ENCODE measurements at places on chromosomes 13 and 19.

DNA sequence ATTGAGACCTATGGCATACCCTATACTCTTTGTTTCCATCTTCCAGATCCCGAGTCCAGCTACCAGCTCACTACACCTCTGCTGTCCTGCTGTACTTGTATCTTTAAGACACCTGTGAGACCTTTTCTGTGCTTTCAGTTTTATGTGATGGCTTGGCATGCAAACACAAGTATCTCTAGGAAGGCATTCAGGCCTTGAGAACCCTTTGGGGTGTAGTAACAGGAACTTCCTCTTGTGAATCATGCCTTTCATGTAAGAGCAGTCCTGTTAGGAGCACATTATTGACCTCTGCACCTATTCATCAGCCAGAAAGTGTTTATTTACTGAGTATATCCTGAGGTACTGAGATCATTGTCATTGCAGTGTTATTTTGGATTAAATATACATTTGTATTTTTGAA, 87.0 kb upstream of the HTR2A start:
- no peak for DNase-seq

DNA sequence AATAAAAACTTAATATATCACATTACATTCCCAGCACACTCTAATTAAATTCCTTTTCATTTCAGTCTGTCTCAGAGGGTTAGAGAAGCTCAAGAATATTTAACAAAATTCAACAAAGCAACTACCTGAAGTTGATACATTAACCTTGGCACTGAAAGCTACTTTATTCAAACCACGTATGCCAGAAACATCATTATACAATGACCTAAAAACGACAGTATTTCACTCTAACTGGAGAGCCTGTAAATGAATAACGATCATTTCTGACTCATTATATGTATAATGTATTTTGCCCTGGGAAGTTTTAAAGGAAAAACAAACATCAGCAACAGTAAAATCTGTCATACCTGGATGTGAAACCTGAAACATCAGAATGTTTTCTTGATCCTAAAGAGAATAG, 270.1 kb downstream of the SLITRK5 start:
- no peak for DNase-seq

- DNase-seq, result no peak
Observed at GRCh38 chr19:375395-376110, 31.0 kb upstream of the MIER2 start.

GRCh38 chr19:10854350-10855089, 6.3 kb downstream of the C19orf38 start:
- no peak for DNase-seq

DNA sequence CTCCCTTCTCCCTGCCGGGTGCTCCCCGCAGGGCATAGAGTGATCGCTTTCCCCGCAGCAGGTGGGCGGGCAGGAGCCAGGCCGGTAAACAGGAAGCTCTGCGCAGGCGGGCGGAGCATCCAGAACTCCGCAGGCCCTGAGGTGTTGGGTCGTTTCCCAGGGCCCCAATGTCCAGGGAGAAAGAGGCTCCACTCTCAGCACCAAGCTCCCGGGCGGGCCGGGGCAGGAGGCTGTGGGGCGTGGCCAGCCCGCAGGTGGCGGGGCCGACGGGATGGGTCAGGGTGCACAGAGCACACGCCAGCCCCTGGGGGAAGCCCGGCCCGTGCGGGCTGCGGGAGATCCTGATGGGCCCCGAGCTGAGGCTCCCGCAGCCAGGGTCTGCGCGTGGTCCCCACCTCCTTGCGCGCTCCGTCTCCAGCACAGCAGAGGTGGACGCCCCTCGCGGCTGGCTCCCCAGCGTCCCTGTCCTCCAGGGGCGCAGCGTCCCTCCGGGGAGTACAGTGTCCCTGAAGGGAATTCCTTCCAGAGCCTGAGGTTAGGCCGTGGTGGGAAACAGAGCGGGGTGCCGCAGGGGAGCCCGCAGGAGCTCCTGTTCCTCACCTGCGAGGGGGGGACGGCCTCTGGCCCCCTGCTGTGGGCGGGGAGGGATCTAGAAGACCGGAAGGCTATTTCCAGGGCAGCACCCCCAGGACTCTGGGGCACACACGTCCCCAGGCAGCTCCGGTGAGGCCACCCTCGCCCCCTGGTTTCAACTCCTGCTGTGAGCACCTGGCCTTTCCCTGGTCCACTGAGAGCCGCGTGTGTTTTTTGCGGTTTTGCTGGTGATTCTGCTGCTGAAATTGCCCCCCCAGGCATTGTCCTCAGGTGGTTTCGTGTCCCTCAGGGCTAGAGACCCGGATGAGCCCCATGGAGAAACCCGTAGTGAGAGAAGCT, 12.2 kb downstream of the PIP5K1C start:
- peak; percentile 49 for DNase-seq

- no peak for DNase-seq
Observed at GRCh38 chr13:39133781-39134180, 95.5 kb downstream of the NHLRC3 start.

GRCh38 chr19:18225355-18225701, 910 bp downstream of the PDE4C start:
- no peak for DNase-seq

DNA sequence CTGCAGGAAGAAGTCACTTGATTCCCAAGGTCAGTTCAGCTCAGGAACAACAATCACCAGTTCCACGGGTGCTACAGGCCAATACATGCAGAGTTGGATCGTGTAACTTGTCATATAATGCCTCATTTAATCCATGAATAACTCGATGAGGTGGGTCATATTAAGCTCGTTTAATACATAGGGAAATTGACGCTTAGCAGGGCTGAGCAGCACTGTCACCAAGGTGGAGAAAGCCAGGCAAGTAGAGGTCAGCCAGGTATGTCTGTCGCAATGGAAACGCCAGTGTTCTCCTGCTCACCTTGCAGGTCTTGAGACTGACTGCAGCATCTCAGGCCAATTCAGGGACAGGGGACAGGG, 52.3 kb downstream of the CCDC70 start:
- DNase-seq, result no peak

DNA sequence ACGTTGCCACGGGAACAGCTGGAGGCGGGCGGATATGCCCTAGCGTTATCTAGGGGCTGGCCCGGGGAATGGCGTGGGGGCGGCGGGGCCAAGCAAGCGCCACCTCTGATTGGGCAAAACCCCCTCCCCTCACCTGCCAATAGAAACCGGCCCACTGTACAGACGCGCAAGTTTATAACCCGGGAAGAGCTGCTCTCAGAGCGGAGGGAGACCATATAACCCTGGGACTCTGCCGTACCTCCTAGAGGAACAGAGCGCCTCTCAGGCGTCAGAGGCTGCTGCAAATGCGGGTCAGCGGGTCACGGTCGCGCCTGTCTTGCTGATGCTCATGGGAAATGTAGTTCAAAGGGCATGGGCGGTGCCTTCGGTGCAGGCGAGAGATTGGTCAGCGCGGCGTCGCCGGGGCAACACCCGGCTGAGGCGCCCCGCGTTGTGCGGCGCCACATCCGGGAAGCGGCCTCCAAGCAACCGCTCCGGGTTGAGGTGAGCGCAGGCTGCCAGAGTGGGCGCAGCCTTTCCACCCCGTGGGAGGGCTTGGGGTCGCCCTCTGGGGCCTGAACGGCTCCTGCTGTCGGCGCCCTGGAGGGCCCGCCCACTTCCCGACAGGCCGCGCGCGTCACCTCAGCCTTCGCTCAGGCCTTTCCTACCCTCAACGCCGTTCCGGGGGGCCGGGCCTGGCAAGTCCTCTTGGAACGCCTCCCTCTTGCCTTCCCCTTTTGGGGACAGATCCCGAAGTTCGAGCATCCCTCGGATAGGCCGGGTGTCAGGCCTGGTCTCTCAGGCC, at the start of gene ZNF446:
TSS of gene ZNF446 (plus strand) at position 639 of the 784 bp plus-strand sequence. CDS start 867 bp downstream, outside the sequence.
- DNase-seq, result peak; percentile 99
